ENCODE measurements at places on chromosomes 11 and 22.

- no peak for DNase-seq
Observed at GRCh38 chr11:1125803-1126202, 31.9 kb upstream of the MUC5AC start.

- no peak for DNase-seq
Observed at GRCh38 chr11:86459682-86460460, 85.2 kb downstream of the CCDC81 start.

DNA sequence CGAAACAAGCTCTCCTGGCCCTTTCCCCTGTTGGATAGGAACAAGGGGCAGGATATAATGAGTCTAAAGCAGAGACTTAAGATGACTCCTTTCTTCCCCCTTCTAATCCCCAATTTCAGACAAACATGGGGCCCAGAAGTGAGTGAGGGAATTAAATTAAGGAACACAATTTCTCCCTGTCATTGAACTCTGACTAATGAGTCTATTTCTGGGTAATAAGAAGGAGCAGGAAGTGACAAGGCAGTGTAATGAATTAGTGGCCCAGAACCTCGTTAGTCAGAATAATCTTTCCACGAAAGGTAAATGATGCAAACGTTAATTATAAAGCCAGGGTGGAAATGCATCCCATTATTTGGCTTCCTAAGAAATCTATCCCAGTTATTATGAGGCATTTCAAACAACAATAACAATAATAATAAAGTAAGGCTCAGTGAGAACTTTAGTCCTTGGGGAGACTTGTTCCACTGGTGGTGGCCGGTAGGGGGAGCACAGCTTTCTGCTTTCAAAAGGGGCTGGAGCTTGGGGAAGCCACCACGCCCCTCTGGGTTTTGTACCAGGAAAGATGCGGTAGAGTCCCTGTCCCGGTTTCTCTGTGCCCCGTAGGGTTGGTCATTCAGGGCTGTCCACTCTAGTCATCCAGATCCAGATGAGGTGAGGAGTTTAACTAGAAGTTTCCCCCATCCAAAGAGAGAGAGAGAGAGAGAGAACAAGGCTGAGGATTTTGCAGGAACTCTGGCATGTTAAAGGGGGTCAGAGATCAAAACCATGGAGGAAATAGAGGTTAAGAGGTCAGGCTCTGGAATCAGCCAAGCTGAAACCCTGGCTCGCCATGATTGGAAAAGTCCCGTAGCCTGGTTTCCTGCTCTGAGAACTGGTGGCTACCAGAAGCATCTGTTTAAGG lies 298.3 kb downstream of the NTM start:
- no peak for DNase-seq

DNA sequence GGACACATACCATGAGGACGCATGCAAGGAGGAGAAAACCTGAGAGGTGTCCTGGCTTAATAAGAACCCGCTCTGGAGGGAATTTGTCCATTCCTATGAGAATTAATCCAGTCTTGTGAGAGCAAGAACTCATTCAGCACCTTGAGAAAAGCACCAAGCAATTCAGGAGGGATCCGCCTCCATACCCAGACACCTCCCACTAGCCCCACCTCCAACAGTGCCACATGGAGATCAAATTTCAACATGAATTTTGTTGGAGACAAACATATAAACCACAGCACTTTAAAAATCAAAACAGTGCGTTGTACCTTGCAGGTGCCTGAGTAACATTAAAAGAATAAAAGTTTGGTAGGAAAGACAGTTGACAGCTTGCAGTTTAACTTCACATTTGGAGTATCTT lies 11.4 kb downstream of the UBE4A start:
- DNase-seq: no peak

DNA sequence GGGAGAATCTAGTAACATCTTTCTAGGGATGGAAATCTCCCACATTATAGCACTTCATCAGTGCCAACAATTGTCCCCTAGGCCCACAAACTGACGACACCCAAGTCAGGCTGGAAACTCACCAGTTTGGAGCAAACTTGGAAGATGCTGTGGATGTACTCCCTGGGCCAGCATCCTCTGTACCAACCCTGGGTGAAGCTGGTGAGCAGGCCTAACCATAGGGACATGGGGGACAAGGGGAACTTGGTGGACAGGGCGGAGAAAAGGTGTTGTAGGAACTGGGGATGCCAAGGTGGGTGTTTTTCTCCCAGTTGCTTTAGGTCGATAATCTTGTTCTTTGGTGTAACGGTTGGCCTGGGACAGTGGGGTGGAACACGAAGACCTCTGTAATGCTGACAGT lies 42.2 kb downstream of the DRG1 start:
- no peak for DNase-seq

- DNase-seq: no peak
Observed at GRCh38 chr22:24728790-24729637, 45.5 kb downstream of the PIWIL3 start.

DNA sequence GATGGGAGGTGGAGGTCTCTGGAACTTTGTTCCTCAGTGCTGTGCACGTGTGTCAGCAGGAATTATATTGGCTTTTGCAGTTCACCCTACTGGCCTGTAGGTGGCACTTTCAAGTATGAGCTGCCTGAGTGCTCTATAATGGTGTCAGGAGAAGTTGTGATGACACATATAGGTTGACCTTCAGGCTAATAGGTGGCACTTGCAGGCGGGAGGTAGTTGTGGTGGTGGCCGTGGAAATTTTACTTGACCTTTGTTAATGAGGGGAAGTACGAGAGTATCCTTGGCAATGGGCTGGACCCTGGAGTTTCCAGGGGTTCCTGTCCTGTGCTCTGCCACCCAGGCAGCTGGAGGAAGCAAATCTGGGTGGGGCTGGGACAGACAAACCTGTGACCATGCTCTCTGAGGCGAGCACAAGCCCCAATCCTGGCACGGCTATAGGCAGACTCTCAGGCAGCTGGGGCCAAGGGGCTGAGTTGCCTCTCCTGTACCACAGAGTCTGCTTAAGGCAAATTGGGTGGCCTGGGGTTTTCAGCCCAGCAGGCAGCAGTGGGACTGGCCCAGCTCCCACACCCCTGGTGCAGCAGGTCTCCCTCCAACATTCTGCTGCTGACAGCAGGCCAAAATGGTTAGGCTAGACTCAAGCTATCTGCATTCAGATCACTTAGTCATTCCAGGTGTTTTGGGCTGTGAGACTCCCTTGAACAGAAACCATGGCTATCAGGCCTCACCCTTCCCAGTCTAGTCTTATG lies 147.5 kb upstream of the CTSC start:
- DNase-seq: no peak

- no peak for DNase-seq
Observed at GRCh38 chr11:69840371-69841169, 21.4 kb upstream of the FGF3 start.

Data from stimulated activated CD4-positive, alpha-beta T cell treated with anti-CD3 and anti-CD28 coated beads, Interleukin-1b, Interleukin-23, amount 100 ng/mL, for 24 hours (primary cell).